ENCODE measurements at places on chromosomes 7 and 10. TPM values are rescaled to one million over a fixed set of nuclear protein-coding genes. Genes with fewer than 3 reads are reported as not detected.

The NEUROD6 gene
- total RNA-seq: 10.4 TPM

The MEST gene
- total RNA-seq: 316 TPM

The SEPHS1 gene
- total RNA-seq: 53.3 TPM

The LIPK gene
- not detected for total RNA-seq

The HYAL4 gene
- 0.11 TPM for total RNA-seq

The TFR2 gene
- 3.7 TPM for total RNA-seq

The KLF6 gene
- 70.3 TPM for total RNA-seq

The LIPJ gene
- total RNA-seq: 0.28 TPM

The CARD11 gene
- 0.77 TPM for total RNA-seq

The ITPRID1 gene
- 0.11 TPM for total RNA-seq

The DPYSL4 gene
- total RNA-seq: 21.3 TPM

Data from spinal cord (tissue), 10 donors.